ENCODE measurements at places on chromosomes 4 and X.

DNA sequence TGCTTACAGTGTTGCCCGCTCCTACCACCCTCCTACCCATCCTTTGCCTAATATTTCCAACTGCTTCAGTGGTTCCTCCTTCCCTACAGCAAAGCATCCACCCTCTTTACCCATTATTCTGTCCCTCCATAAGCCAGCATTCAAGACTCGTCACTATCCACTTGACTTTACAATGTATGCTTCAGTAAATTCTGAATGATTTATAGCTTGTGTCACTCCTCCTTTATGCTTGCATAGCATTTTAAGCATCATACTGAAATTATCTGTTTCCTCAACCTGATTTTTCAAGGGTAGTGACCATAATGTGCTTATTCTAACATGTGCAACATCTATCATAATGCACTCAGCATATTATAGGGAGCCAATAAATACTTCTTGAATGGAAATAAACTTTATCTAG lies 365.5 kb downstream of the RAB28 start:
- peaks cover 3% of the 10 kb centered on the region for H3K27me3 ChIP-seq
- no peak for DNase-seq
- no peak overlapping the region for H3K4me3 ChIP-seq
- H3K4me1 ChIP-seq = no peaks in the 10 kb centered on the region

GRCh38 chrX:13271511-13271910 lies 48.3 kb downstream of the ATXN3L start:
- no peaks in the 10 kb centered on the region for H3K36me3 ChIP-seq
- no peak for DNase-seq
- H3K4me3 ChIP-seq = no peak overlapping the region
- no peak overlapping the region for H3K27ac ChIP-seq

GRCh38 chr4:87659247-87659931 lies 9.3 kb downstream of the DMP1 start:
- H3K36me3 ChIP-seq = no peaks in the 10 kb centered on the region
- H3K4me1 ChIP-seq = no peaks in the 10 kb centered on the region
- H3K27me3 ChIP-seq = peaks cover 4% of the 10 kb centered on the region
- DNase-seq = no peak
- no peak overlapping the region for H3K27ac ChIP-seq

GRCh38 chrX:107978707-107979307 lies 3.4 kb downstream of the TEX13B start:
- no peak for DNase-seq
- H3K36me3 ChIP-seq = no peaks in the 10 kb centered on the region
- no peak overlapping the region for H3K27ac ChIP-seq
- H3K4me1 ChIP-seq = peaks cover 3% of the 10 kb centered on the region
- H3K27me3 ChIP-seq = no peaks in the 10 kb centered on the region

GRCh38 chrX:107968623-107969022 lies 13.5 kb downstream of the TEX13B start:
- DNase-seq = no peak
- no peak overlapping the region for H3K4me3 ChIP-seq
- no peak overlapping the region for H3K27ac ChIP-seq
- H3K4me1 ChIP-seq = no peaks in the 10 kb centered on the region
- H3K27me3 ChIP-seq = peaks cover 5% of the 10 kb centered on the region

Data from activated naive CD8-positive, alpha-beta T cell treated with anti-CD3 and anti-CD28 coated beads, Interleukin-2, amount 10 ng/mL, durations not matched to agents 7 days and 5 days (primary cell).